ENCODE measurements at places on chromosomes 1 and 21.

DNA sequence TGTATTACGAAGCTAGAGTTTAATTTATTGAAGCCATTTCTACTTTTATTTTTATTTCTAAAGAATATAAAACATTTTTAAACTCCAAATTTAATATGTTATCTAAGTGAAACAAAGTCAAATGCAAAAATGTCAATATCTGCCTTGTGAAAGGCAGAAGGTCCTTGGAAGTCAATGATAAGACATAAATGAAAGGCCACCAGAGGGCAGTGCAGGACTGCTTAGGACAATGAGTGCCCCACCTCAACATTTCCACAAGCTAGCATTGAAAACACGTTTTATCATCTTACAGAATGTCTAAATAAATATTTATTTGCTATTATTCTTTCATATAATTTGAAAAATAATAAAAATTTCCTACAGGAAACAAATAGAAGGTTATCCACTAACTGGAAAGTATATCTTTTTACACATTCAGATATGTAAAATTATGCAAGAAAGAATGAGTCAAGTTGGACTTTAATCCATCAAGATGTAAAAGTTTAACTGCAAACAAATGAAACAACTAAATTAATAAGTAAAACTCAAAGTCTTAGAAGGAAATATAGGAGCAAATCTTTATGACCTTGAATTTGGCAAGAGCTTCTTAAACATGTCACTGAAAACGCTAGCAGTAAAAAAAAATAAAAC, 140.1 kb upstream of the FMN2 start:
- no peak for DNase-seq

- no peak for DNase-seq
Observed at GRCh38 chr1:78069784-78070183, 24.0 kb downstream of the GIPC2 start.

- no peak for DNase-seq
Observed at GRCh38 chr1:192801451-192801850, 7.4 kb upstream of the RGS2 start.

DNA sequence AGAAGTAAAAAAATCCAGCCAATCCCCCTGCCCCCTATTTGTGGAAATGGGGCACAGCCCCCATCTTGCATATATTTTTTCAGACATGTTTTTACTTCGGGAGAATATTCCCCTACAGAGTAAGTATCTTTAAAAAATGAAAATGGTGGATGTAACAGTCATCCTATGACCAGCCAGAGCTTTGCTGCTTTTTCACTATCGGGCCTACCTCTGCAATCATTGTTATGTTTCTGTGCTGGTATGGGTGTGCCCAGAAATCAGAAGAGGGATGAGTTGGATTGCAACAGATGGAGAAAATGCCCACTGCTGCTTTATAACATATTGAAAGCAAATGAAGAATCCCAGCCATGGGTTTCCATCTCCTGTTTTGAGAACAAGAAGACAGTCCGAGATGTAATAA, 2.9 kb downstream of the CD247 start:
- no peak for DNase-seq

DNA sequence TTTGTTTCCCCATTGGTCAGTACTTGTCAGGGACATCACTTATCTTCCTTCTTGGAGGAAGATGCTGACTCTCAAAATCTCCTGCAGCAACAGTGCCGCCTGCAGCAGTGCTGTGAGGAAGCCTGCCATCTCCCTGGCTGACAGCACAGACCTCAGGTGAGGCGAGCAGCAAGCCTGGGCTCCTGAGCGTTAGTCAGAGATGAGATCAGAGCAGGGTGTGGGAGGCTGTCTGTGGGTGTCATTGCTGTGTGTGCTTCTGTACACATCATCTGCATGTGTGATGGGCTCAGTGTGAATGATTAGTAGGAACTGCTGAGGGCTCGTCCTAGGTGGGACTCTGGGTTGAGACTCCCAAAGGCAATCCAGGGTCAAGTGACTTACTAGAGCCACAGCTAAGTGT, 6.1 kb downstream of the STRIP1 start:
- no peak for DNase-seq

DNA sequence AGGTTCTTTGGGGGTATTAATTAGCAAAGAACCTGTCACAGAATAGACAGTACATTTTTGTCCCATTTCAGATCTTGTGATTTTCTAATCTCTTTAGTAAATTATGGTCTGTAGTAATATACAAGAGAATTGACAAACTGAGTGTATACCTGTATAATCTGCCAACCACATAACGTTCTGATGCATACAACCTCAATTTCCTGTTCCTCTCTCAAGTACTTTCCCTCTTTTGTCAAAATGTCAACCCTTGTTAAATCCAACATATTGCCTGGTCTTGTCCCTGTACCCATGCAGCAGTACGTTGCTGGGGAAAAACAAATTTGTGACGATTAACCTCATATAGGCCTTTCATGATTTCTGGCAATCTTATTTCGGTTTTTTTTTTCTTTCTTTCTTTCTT, 1.1 kb downstream of the ARV1 start:
- DNase-seq = no peak

DNA sequence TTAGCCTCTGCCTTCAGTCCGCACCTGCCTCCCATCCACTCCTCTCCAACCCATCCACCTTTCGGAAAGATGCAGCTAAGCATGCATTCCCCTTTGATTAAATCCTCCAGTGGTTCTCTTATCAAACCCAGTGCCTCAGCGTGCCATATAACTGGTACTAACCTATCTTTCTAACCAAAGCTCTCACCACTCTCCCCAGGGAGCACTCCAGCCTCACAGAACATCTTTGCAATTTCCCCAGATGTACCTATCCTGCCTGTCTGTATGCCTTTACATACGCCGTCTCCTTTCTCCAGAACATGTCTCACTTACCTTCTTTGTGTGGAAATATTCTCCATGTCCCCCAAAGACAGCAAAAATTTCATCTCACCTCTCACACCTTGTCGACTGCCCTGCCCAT, 80.0 kb downstream of the SLC25A24 start:
- no peak for DNase-seq

All from 8988T (cell line).